ENCODE measurements at places on chromosomes 5 and 9. TPM values are rescaled to one million over a fixed set of nuclear protein-coding genes. Genes with fewer than 3 reads are reported as not detected.

DNA sequence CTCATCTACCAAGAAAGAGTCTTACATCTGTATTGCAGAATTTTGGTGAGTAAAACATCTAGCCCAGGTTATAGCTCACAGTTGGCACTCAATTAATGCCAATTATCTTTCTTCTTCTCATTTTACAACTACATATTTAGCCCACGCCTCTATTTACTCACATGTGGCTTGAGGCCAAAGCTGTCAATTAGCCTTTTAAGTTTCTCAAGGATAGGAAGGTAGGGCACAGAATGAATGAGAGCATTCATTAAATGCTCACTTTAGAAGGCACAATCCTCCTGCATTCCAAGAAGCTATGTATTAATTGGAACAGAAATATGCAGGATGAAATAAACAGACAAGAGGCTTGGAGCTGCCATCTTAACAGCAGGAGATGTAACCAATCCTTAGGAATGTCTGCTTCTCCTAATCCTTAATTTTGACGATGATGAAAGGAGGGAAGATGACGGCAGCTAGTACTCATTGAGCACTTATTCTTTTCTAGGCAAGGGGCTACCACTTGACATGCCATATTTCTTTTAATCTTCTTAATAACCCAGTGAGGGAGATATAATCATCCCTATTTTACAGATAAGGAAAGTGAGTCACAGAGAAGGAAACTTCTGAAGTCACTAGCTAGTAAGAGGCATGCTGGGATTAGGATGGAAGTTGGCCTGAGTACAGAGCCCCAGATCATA is 30.8 kb upstream of the PANK3 start:
- no peak for DNase-seq

DNA sequence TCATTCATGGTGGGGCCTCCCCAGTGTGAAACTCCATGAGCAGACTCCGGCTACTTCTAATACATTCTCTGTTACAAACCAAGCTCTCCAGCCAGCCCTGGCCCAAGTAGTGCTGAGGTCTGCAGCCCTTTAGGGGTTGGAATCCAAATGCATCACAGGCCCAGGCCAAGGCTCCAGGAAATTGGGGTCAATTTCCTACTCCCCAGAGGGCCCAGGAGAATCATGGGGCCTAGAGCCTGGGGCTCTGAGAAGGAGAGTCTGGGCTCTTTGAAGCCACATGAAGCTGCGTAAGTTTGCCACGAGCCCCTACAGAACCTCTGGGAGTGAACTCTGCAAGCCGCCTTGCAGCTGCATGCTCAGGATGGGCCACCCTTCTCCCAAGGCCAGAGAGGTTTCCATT is 206.4 kb downstream of the PAPPA start:
- DNase-seq: no peak

GRCh38 chr9:16085167-16085726 is 532.4 kb downstream of the CCDC171 start:
- DNase-seq: no peak

DNA sequence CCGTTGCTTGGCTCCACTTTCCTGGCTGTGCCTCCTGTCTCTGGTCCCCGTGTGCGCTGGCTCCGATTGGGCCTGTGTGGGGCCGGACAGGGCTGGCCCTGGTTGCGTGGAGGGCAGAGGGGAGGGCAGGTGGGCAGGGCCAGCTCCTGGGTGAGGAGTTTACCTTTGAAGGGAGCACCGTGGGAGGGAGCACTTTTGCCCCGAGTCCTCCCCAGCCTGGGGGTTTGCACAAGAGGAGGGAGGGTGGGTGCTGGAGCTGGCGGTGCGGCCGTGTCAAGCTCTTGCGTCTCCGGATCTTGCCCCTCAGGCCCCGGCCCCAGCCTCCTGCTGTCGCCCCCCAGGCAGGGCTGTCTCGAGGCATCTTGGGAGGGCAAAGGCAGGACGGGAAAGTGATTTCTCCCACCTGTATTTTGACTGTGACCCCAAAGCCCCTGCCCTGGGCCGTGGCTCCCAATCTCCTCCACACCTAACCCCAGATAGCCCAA is 48.3 kb upstream of the EXOC3 start:
- no peak for DNase-seq

DNA sequence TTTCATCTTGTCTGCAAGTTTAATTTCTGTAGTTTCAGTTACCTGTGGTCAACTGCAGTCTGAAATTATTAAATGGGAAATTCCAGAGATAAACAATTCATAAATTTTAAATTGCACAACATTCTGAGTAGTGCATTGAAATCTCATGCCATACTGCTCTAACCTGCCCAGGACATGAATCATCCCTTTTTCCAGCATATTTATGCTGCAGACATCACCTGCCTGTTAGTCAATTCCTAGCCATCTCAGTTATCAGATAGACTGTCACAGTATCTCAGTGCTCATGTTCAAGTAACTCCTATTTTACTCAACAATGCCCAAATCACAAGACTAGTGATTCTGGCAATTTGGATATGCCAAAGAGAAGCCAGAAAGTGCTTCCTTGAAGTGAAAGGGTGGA is 223.0 kb upstream of the GRIA1 start:
- DNase-seq: no peak

DNA sequence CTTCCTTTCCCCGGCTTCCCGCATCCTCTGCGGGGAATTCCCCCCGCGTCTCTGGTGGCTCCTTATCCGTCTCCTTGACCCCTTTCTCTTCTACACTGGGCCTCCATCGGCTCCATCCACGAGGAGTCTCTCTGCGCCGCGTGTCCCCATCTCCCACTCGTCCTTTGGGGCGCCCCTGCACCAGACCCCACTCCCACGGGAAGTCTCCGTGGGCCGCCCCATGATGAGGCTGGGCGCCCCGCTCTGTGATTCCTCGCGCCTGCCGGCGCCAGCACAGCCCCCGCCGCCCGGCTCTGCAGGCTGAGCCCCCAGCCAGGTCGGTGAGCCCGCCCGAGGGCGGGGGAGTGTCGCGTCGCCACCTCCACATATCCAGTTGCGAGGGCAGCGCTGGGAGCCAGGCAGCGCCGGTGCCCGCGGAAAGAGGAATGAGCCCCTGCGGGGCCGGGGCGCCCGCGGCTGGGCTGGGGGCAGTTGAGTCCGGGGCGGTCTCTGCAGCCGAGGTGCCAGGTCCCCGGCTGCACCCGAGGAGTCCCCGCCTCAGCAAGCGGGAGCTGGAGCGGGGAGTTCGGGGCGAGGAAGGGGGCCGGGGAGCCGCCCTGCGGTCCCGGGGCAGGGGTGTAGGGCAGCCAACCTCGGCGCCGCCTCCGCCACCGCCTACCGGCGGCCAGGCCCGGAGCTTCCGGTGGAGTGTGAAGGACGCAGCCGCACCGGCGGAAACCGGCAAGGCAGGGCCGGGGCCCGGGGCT is 2.1 kb upstream of the TRAF1 start:
- no peak for DNase-seq

DNA sequence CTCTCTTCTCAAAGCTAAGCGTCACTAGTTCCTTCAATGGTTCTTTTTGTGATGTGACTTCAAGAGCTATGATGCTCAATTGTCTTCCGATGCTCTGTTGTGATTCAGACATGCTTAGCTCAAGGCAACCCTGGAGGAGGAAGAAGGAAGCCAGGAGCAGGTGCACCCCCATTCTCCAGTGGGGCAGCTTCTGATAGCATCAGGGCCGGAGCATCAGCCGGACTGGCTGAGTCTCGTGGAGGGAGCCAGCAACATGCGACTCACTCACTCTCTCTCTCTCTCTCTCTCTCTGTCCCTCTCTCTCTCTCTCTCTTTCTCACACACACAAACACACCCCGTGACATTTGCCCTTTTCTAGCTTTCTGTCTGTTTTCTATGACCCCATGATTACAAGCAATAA is 140.2 kb downstream of the HSD17B3 start:
- DNase-seq: no peak

DNA sequence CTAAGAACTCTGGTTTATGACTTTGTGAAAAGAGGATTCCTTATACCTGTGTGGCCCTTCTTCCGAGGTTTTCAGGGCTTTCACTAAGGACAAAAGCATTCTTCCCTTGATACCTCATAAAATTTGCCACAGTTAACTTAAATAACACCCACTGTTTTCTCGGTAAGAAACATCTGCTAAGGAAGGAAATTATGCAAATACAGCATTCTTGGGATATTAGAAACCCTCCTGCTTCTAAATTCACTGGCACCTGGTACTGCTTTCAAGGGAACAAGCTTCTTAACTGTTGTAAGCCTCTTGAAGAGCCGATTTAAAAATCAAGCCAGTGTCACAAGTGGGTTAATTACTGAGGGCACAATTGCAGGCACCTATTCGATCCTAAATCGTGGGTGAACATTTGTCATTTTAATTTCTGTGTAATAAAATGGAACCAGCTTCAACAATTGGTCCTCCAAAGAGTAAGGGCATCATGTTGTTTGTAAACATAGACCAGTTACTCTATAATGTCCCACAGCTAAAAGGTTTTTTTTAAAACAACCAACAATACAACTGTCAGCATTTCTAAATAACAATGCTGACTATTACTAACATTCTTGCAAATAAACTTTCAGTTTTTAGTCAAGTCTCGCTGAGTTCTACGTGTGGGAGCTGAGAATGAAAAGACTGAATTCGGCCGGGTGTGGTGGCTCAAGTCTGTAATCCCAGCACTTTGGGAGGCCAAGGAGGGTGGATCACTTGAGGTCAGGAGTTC is 26.6 kb downstream of the AK3 start:
- no peak for DNase-seq

- DNase-seq: no peak
Observed at GRCh38 chr5:157184117-157184670, 3.6 kb downstream of the ITK start.

DNA sequence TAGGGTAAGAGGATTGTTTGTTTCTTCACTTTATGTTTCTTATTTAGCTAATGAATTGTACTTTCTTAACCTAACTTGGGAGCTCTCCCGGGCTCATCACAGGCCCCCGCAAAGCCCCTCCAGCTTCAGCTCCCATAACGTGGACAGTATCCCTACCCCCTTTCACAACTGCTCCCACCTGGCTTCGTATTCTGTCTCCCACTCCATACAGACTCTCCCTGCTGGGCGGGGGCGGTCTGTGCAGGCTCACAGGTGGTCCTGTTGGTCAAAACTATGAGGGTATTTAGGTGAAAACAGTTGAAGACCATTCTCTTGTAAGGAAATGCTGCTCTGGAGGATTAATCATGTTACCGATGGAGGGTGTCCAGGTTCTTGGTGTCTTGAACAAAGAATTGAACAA is 805.3 kb downstream of the SEMA5A start:
- no peak for DNase-seq

Gene PHF24
- total RNA-seq: 0.17 TPM

Gene DBH
- total RNA-seq: not detected

Gene CDC25C
- 0.26 TPM for total RNA-seq

Gene REEP2
- total RNA-seq: 14.4 TPM

Gene CCL28
- total RNA-seq: 2.8 TPM
